ENCODE measurements at places on chromosomes 12 and 14. TPM values are rescaled to one million over a fixed set of nuclear protein-coding genes. Genes with fewer than 3 reads are reported as not detected.

The KRT83 gene
- total RNA-seq: not detected

The TMEM253 gene
- total RNA-seq: not detected

The KLRB1 gene
- total RNA-seq: not detected

The EIF2B1 gene
- total RNA-seq: 63.6 TPM

GRCh38 chr12:68958322-68958721 is 25.4 kb upstream of the CPM start:
- DNase-seq: no peak

Data from Calu3 (cell line).